ENCODE measurements at places on chromosomes 6 and 20.

DNA sequence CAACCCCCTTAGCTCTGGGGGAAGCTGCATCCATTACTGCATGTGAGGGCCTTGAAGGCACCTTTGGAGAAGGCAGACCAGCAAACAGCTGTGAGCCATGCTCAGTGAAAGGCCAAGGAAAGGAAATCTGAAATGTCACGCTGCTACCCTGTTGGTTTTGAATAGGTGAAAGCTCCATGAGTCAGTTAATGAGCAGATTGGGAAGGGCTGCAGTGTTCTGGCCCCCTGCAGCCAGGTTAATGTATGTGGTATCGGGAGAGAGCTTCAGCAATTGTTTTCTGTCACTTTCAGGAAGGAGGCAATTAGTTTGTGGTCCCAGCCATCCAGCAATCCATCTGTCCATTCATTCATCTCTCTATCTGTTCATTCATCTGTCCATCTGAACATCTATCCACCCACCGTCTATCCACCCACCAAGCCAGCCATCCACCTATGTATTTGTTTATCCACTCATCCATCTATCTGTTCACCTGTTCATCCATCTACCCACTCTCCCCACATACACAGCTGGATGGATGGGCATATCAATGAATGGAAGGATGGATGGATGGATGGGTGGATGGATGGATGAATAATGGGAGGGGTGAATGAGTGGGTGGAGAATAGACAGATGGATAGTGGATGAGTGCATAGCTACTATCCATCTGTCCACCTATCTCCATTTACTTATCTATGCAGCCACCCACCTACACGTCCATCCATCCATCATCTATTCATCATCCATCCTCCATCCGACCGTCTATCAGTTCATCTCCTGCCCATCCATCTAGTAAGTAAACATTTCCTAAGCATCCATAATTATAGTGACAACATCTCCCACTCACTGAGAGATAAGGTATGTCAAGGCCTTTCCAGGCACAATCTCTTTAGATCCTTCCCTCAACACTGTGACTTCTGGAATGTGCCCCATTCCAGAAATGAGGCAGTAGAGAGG, 16.0 kb downstream of the PCK1 start:
- DNase-seq, result no peak

DNA sequence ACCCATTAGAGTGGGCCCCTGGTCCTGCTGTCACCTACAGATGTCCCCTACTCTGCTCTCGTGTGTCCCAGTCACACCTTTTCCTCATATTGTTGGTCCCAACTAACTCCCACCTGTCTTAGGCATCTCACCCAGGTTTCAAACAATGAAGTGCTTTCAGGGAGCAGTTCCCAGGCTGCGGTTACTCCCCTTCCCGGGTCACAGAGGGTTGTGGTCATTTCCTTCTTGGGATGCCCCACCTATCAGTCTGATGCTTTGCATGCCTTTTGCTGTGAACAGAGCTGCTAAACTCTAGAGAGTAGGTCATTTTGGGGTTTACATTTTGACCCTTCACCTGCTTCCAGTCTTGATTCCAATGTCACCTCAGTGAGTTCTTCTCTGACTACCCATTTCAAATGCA, 181.6 kb downstream of the CDC5L start:
- no peak for DNase-seq

GRCh38 chr6:30730601-30731435, 10.7 kb downstream of the TUBB start:
- DNase-seq, result peak; percentile 77

- no peak for DNase-seq
Measured at GRCh38 chr20:34089655-34090345, 22.2 kb downstream of the EIF2S2 start.

GRCh38 chr6:104003803-104004516, 855.8 kb downstream of the HACE1 start:
- no peak for DNase-seq
